ENCODE measurements at places on chromosomes 4 and X. TPM values are rescaled to one million over a fixed set of nuclear protein-coding genes. Genes with fewer than 3 reads are reported as not detected.

SLC9B1 gene
- 0.48 TPM for polyA plus RNA-seq

- DNase-seq = no peak
Observed at GRCh38 chr4:82802911-82803310, 4.3 kb upstream of the SCD5 start.

DNA sequence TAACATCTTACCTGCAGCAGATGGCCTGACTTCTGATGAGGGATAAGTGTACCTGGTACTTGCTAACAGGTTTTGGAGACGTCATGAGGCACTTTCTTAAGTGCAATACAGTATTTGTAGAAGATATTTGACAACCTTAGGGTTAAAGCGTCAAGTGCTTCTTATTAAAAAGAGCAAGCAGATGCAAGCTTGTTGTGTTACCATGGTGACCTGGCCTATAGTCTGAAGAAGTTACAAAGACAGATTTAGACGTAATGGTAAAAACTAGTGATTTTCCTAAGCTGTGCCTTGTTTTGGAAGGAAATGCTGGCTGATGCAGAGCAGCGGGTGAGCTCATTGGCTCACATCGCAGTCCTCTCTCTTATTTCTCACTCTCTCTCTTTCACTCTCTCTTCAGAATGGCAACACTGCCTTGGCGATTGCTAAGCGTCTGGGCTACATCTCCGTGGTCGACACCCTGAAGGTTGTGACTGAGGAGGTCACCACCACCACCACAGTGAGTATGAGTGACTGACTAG is 243.6 kb downstream of the ANK2 start:
- no peak for DNase-seq

GRCh38 chr4:85580489-85580888 is 105.5 kb downstream of the ARHGAP24 start:
- DNase-seq = peak; percentile 82

- DNase-seq = peak; percentile 73
Observed at GRCh38 chr4:10345381-10345784, 111.8 kb downstream of the ZNF518B start.

- no peak for DNase-seq
Observed at GRCh38 chrX:15881381-15881897, 26.8 kb upstream of the AP1S2 start.

DNA sequence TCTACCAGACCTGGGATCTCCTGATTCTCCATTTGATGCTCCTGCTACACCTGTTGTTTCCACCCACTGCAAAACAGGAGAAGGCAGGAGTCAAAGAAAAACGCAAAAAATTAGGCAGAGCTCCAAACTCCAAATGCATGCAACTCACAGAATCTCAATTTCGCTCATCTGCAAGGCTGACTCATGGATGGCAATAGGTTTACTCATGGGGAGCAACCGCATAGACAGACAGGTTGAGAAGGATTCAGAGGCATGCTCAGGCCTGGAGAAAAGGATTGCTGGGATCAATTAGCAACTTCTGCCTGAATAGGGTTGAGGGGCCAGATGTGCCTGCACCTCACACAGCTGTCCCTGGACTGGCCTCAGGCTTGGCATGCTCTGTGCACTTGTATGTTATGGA is 231.0 kb downstream of the LDB2 start:
- no peak for DNase-seq

Data from K562 (cell line).